CD8-positive, alpha-beta memory T cell (primary cell): ENCODE measurements at places on chromosomes 11 and 22. TPM values are rescaled to one million over a fixed set of nuclear protein-coding genes. Genes with fewer than 3 reads are reported as not detected.

- no peaks in the 10 kb centered on the region for H3K27me3 ChIP-seq
- H3K27ac ChIP-seq: peak within 1 kb of the TSS; percentile 60
- no peak within 1 kb of the TSS for H3K4me3 ChIP-seq
- no peaks in the 10 kb centered on the region for H3K4me1 ChIP-seq
- no peak for DNase-seq
Observed at GRCh38 chr11:61950035-61950547, at the start of gene BEST1. Gene BEST1, plus strand, starts transcription at chr11:61950351. Its CDS starts 1,456 bp downstream, at chr11:61951807.

DNA sequence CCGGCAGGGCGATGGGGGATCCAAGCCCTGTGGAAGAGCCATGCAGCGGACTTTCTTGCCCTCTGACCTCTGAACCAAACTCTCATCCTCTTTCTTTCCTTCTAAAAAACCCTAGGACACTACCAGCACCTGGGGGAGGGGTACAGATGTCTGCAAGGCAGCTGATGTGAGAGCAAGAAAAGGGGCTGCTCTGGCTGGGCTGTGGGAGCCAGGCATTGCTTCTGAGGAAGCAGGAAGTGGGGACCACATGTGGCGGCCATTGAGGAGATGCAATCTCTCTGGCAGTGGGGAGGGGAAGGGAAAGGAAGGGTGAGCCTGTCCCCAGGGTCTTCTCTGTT, 36.0 kb downstream of the FAM83F start:
- no peak overlapping the region for H3K27ac ChIP-seq
- DNase-seq: no peak
- H3K27me3 ChIP-seq: no peaks in the 10 kb centered on the region
- no peak overlapping the region for H3K4me3 ChIP-seq
- H3K4me1 ChIP-seq: no peaks in the 10 kb centered on the region
- H3K36me3 ChIP-seq: no peaks in the 10 kb centered on the region

DNA sequence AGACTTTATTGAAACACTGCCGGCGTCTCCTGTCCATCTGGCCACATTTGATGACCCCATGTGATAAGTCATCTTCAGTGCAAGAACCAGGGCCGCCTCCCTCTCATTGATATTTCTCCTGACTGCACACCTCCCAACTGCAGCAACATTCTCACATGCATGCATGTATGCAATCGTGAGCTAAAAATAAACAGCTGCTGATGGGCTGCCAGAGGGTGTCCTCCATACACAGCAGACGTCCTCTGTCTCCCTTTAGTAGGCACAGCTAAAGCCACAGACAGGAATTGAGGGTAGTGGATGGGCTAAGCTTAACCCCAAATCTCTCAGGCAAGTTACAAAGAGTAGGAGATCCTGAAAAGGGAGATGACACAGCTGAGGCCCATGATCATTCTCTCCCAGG, 106.7 kb upstream of the HSD17B12 start:
- no peak overlapping the region for H3K27ac ChIP-seq
- no peak for DNase-seq
- H3K4me1 ChIP-seq: no peaks in the 10 kb centered on the region
- peaks cover 48% of the 10 kb centered on the region for H3K27me3 ChIP-seq
- H3K4me3 ChIP-seq: no peak overlapping the region

GRCh38 chr11:126588630-126589491, 233.4 kb downstream of the ST3GAL4 start:
- no peaks in the 10 kb centered on the region for H3K36me3 ChIP-seq
- H3K4me3 ChIP-seq: no peak overlapping the region
- no peak for DNase-seq

GRCh38 chr22:20968281-20968977, 1.4 kb downstream of the AIFM3 start:
- H3K36me3 ChIP-seq: no peaks in the 10 kb centered on the region
- peaks cover 10% of the 10 kb centered on the region for H3K4me1 ChIP-seq
- peaks cover 18% of the 10 kb centered on the region for H3K27me3 ChIP-seq
- DNase-seq: no peak

DNA sequence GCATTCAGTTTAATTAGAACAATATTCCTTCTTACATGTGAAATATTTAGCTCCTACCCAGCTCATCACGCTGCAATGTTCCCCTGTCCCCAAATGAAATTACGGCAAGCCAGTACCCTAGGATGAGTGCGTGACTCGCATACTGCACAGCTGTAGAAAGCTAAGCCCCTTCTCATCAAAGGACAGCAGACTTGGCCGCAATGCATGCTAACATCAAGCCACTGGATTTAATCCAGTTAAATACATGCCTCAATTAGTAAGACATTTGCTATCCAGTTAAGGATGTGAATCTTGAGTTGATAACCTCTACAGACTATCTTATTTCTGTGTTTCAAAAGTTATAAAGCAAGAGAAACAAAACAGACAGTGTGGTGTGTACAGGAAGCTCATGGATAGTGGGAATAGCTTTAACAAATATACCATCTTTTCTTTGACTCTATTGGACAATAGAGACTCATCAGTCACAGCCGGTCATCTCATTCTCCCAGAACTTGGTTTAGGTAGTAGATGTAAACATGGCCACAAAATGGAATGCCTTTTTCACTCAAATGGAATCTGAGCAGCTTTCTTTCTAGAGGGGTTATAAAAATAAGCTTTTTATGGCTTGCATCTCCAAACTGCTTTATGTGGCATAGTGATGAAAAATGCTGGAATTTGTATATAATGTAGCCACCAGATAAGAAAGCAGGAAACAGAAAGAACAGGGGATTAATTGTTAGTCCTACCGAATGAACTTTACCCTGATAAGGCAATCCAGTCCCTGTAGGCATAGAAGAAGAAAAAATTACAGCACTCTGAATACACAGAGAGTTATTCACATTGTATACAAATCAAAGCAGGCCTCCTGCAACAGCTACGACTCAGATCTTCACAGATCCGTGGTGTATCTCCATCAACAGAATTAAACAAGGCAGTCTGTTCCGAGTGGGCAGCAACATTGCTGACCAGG, 224.1 kb downstream of the CADM1 start:
- H3K4me1 ChIP-seq: no peaks in the 10 kb centered on the region
- no peaks in the 10 kb centered on the region for H3K27me3 ChIP-seq
- H3K27ac ChIP-seq: no peak overlapping the region
- H3K4me3 ChIP-seq: no peak overlapping the region

DNA sequence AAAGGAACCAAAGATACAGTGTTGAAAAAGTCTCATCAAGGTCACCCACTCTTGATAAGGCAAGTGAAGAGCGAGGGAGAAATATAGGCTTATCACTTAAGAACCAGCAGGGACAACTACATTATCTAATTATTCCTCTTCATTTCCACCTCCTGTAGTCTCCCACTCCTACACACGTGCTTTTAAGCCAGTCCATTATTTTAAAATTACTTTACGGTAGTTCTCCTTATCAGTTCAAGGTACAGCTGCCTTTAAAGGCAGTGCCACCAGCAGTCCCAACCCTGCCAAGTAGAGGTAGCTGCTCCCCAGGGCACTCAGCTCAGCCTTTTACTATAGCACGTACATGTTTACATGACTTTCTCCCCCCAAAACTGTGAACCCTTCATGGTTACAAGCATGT, 161.5 kb upstream of the BLID start:
- DNase-seq: no peak
- no peaks in the 10 kb centered on the region for H3K4me1 ChIP-seq
- H3K4me3 ChIP-seq: no peak overlapping the region
- H3K36me3 ChIP-seq: no peaks in the 10 kb centered on the region
- no peaks in the 10 kb centered on the region for H3K27me3 ChIP-seq

GRCh38 chr11:83119216-83119615, 37.7 kb upstream of the PCF11 start:
- DNase-seq: no peak
- H3K36me3 ChIP-seq: no peaks in the 10 kb centered on the region
- H3K4me3 ChIP-seq: no peak overlapping the region
- H3K27ac ChIP-seq: no peak overlapping the region
- H3K4me1 ChIP-seq: peaks cover 73% of the 10 kb centered on the region

GRCh38 chr11:59212744-59213631, at the start of gene MPEG1:
Gene MPEG1, minus strand, starts transcription at chr11:59212927. Its CDS starts 62 bp downstream, at chr11:59212865.
- no peak within 1 kb of the TSS for H3K4me3 ChIP-seq
- no peak within 1 kb of the TSS for H3K27ac ChIP-seq
- H3K27me3 ChIP-seq: no peaks in the 10 kb centered on the region

DNA sequence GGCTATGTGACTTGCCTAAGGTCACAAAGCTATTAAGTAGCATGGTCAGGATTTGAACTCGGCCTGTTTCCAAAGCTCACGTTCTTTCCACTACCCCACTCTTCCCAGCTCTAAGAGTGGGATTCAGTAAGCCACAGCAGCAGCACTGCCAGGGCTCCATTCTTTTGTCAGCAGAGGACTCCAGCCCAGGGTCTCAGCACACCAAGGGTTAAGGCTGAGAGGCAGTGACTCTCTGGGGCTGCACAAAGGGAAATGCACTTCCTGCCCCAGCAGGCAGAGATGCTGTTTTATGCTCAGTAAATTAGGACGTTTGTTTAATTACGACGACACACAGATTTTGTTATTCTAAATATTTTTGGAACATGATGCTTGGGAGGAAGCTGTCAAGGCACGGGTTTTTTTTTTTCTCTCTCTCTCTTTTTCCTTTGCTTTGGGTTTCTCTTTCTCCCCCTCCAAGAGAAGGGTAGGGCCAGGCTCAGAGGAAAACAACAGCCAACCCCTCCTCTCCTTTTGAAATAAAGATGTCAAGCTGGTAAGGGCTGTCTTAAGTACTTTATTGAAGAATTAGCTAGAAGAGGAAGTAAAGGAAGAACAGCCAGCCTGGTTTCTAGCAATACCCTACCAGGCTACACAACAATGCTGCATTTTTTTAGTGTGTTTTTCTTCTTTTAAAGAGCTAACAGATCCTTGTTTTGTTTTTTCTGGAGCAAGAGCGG, 2.8 kb downstream of the MYH9 start:
- no peaks in the 10 kb centered on the region for H3K36me3 ChIP-seq
- H3K27ac ChIP-seq: peak overlapping the region; percentile 64
- H3K4me1 ChIP-seq: peaks cover 62% of the 10 kb centered on the region
- peak; percentile 74 for DNase-seq

DNA sequence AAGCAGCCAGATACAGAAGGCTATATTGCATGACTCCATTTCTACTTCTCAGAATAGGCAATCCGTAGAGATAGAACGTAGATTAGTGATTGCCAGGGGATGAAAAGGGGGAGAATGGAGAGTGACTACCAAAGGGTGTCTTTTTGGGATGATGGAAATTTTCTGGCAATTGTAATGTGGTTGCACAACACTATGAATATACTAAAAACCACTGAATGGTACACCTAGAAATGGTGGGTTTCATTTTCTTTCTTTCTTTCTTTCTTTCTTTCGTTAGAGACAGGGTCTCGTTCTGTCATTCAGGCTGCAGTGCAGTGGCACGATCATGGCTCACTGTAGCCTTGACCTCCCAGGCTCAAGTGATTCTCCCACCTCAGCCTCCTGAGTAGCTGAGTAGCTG, 54.4 kb downstream of the BID start:
- H3K4me1 ChIP-seq: no peaks in the 10 kb centered on the region
- no peaks in the 10 kb centered on the region for H3K27me3 ChIP-seq
- DNase-seq: no peak
- no peak overlapping the region for H3K27ac ChIP-seq
- no peaks in the 10 kb centered on the region for H3K36me3 ChIP-seq

The MYO7A gene
- total RNA-seq: 0.31 TPM

The MYRF gene
- total RNA-seq: 0.70 TPM

The OR5J2 gene
- total RNA-seq: not detected
